ENCODE measurements at places on chromosomes 1 and 21. TPM values are rescaled to one million over a fixed set of nuclear protein-coding genes. Genes with fewer than 3 reads are reported as not detected.

RNU1-4 gene
- under 0.01 TPM for total RNA-seq

RGS4 gene
- 1.4 TPM for total RNA-seq

OR6K6 gene
- total RNA-seq = not detected

OR6N1 gene
- not detected for total RNA-seq

RNU1-3 gene
- total RNA-seq = under 0.01 TPM

RCAN3 gene
- total RNA-seq = 13.7 TPM

LCE6A gene
- total RNA-seq = not detected

NUF2 gene
- total RNA-seq = 24.6 TPM

C1orf87 gene
- total RNA-seq = not detected

OR2M3 gene
- total RNA-seq = not detected

HPCA gene
- total RNA-seq = not detected
